ENCODE measurements at places on chromosomes 3 and 15.

- DNase-seq = no peak
Observed at GRCh38 chr15:68887819-68888218, 42.5 kb upstream of the SPESP1 start.

GRCh38 chr15:90481023-90481422 is 48.7 kb upstream of the CRTC3 start:
- no peak for DNase-seq

DNA sequence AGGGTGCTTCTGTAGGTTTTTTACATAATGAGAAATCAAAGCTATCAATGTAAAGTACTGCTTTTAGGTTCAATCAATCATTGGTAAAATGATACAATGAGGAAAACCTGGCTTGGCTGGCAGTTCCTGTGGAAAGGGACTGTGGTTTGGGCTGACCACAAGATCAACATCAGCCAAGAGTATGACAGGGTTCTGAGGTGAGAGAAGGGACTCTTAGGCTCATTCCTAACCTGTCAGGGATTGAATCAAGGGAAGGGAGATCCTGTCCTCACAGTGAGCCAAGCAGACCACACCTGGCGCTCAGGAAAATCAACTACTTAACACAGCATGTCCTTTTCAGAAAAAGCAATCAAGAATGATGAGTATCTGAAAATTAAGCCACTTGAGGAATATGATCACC is 111.1 kb downstream of the MAGI1 start:
- DNase-seq = peak; percentile 24

DNA sequence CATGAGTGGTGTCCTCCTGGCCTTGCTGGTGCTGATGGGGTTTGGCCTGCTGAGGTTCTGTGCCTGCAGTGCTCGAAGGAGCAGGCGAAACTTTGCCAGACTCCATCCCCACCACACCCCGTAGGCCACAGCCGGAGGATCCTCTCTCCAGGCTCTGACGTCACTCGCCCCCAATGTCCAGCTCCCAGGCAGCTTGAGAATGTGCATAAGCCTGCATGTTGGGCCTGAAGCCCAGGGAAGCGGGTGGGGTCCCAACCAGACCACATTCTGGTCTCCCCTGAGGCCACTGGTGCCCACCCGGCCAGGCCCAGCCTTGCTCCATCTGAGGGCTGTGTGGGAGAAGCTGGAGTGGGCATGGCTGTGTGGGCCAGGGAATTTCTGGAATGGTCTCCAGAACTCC is 109.8 kb downstream of the ASB7 start:
- DNase-seq = peak; percentile 82

- peak; percentile 59 for DNase-seq
Observed at GRCh38 chr3:194137506-194138474, 1.8 kb downstream of the HES1 start.

- no peak for DNase-seq
Observed at GRCh38 chr15:39434751-39435238, 146.1 kb upstream of the THBS1 start.

DNA sequence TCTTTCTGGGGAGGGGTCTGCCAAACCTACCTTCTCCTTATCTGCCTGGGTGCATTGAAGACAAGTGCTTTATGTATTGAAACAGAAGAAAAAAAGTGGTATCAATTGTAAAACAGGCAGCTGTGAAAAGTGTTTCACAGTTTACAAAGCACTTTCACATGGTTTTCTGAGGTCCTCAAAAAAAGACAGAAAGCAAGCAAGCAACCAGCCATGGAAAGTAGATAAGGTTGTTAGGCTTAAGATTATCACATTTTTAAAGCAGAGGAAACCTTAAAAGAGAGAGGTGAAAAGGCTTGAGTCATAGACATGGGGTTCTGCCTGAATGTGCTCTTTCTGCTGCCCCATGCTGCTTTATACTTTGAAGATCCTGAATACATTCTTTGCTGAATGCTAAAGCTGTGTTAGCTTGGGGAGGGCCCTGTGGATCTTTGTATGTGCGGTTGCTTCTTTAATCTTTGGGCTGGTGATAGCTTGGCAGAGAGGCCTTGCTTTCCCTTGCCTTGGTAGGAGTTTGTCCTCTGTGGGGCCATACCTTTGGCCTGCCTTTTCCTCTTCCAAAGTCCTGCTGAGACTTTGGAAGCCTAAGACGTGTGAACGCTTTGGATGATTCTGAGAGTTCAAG is 2.6 kb downstream of the SMAD3 start:
- no peak for DNase-seq

GRCh38 chr15:68775671-68776476 is 44.8 kb downstream of the ANP32A start:
- peak; percentile 67 for DNase-seq

- peak; percentile 54 for DNase-seq
Observed at GRCh38 chr15:33059184-33059583, 135.3 kb downstream of the FMN1 start.

- no peak for DNase-seq
Observed at GRCh38 chr3:120326784-120327183, 22.4 kb downstream of the LRRC58 start.

GRCh38 chr3:28877912-28878311 is 403.0 kb upstream of the RBMS3 start:
- DNase-seq = no peak

DNA sequence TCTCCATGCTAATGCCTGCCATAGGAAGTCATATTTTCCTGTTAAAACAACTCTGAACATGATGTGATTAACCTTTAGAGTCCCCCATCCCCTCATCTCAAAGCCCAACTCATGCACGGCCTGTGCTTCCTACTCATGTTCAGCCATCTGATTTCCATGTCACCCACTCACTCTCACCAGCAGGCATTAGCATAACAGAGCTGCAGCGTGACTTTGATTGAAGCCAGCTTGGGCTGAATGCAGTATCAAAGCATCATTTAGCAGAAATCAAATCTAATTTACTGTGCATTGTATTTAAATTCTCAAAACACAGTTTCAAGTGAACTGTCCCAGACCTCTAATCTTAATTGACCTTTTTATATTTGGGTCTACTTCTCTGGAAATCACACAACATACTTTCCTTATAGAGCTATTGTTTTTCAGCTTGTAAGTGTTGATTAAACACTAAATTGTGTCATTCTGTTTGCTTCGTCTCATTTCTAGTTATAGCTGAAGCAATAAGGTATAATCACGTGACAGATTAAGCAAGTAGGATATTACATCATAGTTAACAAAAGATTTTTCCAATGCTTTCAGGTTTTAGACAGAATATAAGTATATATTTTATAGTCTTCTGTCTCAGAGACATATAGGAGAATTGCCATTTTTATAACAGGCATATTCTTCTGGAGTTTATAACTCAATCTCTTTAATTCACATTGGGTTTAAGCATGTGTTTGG is 501.5 kb downstream of the ROBO2 start:
- no peak for DNase-seq

DNA sequence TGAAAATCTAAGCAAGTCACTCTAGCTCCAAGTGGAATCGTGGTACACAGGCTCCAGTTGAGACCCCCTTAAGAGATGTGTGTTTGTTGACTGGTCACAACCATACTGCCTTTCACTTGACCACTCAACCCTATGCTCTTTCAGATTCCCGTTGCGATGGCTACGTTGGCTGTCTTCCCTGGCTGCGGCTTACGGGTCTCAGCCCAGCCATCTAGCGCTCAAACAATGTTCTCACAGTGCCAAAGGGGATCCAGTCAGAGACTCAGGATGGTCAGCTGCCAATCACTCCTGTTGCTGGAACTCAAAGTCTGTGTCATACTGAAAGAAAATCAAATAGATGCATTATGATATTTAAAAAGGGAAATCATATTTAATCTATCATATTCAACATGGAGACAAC is 237.6 kb downstream of the ITPR1 start:
- no peak for DNase-seq

DNA sequence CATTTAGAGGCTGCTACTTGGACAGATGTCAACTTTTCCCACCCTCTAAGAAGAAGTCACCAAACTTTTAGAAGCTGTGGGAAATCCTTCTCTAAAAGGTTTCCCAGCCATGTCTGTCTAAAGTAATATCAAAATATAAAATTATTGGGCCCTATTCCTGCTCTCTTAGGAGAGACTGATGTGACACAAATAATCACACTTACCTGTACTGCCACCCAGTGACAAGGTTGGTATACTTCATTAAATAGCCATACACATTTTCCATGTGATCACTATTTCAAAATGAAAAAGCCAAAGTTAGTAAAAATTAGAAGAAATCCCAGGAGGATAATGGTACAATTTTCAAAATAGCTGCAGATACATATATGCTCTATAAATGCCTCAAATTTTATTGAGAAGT is 12.6 kb downstream of the OSBPL11 start:
- DNase-seq = no peak

GRCh38 chr3:132703733-132704132 is 18.5 kb downstream of the NPHP3 start:
- DNase-seq = no peak

GRCh38 chr15:91184441-91184840 is 84.4 kb downstream of the SV2B start:
- no peak for DNase-seq

DNA sequence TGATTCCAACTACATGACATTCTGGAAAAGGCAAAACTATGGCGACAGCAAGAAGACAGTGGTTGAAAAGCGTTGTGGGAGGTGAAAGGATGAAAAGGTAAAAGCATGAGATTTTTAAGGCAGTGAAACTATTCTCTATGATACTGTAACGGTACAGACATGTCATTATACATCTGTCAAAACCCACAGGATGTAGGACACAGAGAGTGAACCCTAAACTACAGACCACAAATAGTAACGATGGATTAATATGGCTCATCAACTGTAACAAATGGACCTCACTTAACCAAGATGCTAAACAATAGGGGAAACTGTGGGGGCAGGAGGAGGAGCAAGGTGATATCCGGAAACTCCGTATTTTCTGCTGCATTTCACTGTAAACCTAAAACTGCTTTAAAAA is 39.1 kb downstream of the MYO9A start:
- no peak for DNase-seq

GRCh38 chr3:149879872-149880271 is 66.9 kb downstream of the RNF13 start:
- peak; percentile 68 for DNase-seq

DNA sequence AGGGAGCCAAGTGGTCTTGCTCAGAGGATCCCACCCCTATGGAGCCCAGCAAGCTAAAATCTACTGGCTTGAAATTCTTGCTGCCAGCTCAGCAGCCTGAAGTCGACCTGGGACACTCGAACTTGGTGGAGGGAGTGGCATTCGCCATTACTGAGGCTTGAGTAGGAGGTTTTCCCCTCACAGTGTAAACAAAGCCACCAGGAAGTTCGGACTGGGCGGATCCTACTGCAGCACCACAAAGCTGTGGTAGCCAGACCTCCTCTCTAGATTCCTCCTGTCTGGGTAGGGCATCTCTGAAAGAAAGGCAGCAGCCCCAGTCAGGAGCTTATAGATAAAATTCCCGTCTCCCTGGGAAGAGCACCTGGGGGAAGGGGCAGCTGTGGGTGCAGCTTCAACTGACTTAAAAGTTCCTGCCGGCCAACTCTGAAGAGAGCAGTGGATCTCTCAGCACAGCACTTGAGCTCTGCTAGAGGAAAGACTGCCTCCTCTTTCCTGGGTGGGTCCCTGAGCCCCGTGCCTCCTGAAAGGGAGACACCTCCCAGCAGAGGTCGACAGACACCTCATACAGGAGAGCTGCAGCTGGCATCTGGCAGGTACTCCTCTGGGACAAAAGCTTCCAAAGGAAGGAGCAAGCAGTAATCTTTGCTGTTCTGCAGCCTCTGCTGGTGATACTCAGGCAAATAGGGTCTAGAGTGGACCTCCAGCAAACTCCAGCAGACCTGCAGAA is 576.3 kb upstream of the NECTIN3 start:
- no peak for DNase-seq

DNA sequence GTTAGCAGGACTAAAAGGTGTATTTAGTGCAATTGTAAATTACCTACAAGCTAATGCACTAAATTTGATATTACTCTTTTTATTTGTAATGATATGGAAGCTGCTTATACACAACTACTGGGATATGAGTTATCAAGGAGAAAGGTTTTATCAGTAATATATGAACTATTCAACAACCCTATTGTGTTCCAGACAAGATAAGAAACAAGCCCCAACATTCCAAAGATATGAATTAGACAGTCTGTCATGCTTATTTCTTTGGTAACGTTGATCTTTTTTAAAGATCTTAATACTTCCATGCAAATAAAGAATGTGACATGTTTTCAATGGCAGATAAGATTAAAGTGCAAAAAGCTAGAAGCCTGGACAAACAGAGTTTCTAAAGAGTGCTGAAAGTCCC is 314.0 kb upstream of the THBS1 start:
- no peak for DNase-seq

DNA sequence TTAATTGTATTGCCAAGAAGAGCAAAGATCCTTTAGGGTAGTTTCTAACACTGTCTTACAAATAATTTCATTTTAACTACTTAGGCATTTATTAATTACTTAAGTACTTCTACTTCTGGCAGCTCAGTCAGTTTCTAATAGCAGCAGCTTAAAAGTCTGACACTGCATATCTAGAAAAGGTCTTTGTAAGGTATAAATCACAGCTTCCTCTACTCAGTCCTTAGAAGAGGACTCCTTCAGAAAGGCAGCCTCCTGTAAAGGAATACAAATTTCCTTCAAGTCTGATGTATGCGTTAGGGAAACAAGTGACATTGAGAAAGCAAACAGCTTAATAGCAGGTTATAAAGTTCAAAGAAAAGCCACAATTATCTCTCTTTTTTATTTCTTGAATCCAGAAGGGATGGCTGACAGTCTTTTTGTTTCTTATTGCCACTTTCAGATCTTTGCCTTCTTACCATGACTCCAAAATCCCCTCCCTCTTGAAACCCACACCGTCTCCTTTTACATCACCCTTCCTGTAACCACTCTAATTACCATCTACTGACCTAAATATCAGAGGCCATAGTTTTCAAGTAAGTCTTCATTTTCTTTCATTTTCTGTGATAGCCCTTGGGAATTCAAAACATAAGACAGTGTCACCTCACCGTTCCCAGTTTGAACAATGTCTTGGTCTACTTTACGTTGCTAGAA is 109.5 kb downstream of the CGGBP1 start:
- no peak for DNase-seq

GRCh38 chr15:100131321-100132224 is 210.2 kb downstream of the ADAMTS17 start:
- DNase-seq = no peak

GRCh38 chr3:122947196-122947595 is 80.4 kb downstream of the SEMA5B start:
- DNase-seq = no peak

DNA sequence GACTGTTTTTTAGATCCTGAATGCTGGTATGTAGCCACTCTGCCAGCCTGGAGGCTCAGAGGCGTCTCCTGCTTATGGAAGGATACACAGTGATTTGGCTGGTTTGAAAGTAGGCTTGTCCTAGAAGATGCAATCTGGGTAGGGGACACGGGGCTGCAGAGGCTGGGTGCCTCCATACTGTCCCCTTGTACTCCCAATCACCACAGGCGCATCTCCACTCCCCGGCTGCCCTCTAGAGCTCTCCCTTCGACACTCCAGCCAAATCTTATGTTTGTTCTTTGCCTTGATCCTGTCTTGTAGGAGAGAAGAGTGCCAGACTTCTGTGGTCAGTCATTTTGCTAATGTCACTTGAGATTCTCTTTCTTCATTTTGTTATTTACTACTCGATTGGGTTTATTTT is 168.8 kb upstream of the THRB start:
- DNase-seq = no peak
